ENCODE measurements at places on chromosomes 7 and 10. TPM values are rescaled to one million over a fixed set of nuclear protein-coding genes. Genes with fewer than 3 reads are reported as not detected.

DNA sequence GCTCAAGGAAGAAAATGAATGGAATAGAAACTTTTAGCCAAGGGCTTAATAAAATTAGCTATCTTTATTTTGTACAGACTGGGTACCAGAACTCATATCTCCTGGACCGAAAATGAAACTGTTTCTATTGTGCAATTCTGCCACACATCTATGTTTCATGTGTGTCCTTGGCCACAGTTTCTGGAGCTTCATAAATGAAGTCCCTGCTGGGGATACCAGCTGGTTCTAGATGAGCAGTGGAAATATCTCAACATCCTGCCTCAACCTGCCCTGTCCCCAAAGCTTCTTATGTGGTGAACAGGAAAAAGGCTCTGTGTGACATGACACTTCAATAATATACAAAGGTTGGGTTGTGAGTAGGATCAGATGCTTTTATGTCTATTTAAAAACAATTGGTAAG is 310.1 kb upstream of the SORCS1 start:
- no peak for DNase-seq
- no peak overlapping the region for H3K27ac ChIP-seq
- H3K36me3 ChIP-seq = no peaks in the 10 kb centered on the region
- H3K4me3 ChIP-seq = no peak overlapping the region
- no peaks in the 10 kb centered on the region for H3K4me1 ChIP-seq
- H3K27me3 ChIP-seq = no peaks in the 10 kb centered on the region

DNA sequence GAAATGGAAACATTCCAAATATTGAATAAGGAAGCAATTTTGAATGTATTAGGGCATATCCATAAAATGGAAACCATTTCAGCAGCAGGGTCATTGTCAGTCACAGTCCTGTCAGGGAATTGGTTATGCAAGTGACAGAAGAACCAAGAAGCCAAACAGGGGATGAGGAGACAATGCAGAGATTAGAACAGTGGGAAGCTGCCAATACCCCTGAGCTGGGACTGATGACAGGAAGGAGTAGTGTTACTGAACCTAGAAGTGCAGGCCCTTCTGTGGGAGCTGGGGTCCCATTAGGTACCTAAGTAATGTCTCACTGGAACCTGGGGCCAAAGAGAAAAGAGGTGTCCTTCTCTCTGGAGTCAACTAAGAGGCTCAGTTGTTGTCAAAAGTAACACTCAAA is 37.6 kb upstream of the NPSR1 start:
- no peaks in the 10 kb centered on the region for H3K27me3 ChIP-seq
- peaks cover 2% of the 10 kb centered on the region for H3K4me1 ChIP-seq
- DNase-seq = no peak
- H3K4me3 ChIP-seq = no peak overlapping the region

DNA sequence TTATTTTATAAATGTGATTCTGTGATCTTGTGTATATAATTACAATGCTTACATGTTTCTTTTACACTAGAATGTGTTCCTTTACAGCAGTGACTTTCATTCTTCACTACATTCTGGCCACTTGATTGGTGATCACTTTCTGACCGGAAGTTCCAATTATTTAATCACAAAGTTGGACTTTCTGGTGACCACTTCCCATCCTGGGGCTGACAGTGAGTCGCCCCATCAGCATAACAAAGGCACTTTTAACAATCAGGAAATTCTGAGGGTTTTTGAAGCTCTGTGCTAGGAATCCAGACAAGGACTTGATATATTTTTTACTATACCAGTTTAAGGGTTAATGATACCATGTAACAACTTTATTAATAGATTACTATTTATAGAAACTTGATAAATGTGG is 282.3 kb upstream of the KAT6B start:
- no peaks in the 10 kb centered on the region for H3K4me1 ChIP-seq
- H3K27ac ChIP-seq = no peak overlapping the region
- H3K36me3 ChIP-seq = no peaks in the 10 kb centered on the region
- no peak overlapping the region for H3K4me3 ChIP-seq

MMRN2 gene
- 1.3 TPM for total RNA-seq

GTF2IRD1 gene
- total RNA-seq = 63.6 TPM

Data from endodermal cell (in vitro differentiated cells).